NCI-H2081 (cell line): ENCODE measurements at places on chromosomes 7 and 10.

DNA sequence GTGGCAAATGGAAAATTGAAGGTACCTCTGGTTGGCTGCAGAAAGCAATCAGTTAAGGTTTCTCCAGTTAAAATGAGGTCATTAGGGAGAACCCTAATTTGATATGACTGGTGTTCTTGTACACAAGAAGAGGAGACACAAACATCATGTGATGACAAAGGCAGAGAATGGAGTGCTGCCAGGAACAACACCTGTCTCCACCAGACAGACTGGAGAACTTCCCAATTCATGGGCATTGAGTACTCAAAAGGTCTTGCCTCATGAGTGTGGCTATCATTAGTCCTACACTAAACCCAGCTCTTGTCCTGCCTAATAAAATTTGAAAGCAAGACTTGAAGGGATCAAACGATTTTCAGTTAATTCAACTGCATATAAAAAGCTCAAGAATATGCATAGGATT lies 152.6 kb downstream of the PTPN20 start:
- DNase-seq: no peak

DNA sequence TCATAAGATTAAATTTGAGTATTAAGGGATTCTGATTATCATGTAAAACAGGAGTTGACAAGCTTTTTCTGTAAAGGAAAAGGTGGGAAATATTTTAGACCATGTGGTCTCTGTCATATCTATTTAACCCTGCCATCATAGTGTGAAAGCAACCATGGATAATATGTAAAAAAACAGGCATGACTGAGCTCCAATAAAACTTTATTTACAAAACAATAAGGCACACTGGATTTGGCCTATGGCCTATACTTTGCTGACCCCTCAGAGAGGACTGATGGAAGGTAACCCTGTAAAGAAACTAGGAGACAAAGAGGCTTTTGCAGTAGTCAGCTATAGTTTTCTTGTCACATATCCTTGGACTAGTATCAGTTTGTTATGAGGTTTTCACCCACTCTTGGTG lies 130.5 kb upstream of the CDK13 start:
- DNase-seq: no peak

- DNase-seq: peak; percentile 92
Observed at GRCh38 chr7:143882604-143883078, 19.3 kb downstream of the TCAF1 start.

GRCh38 chr7:6648066-6648814 lies 11.1 kb downstream of the ZNF316 start:
- DNase-seq: no peak

GRCh38 chr10:78401624-78402367 lies 368.1 kb downstream of the RPS24 start:
- DNase-seq: no peak

DNA sequence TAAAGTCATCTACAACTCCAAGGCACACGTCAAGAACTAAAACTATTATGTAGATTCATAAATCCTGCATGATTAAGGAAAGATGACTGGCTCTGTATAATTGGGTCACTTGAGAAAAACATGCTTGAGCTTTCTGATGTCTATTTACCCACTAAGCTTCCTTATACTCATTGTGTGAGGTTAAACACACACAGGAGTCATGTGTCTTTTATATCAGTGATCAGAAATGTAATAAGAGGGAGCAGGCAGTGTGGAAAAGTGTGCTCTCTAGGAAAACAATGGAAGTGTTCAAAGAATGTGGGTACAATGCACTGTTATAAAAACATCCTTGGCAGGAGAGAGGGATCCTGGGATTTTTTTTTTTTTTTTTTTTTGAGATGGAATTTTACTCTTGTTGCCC lies 108.6 kb upstream of the ARID5B start:
- no peak for DNase-seq

- no peak for DNase-seq
Observed at GRCh38 chr10:14779001-14779651, 4.4 kb upstream of the FAM107B start.

DNA sequence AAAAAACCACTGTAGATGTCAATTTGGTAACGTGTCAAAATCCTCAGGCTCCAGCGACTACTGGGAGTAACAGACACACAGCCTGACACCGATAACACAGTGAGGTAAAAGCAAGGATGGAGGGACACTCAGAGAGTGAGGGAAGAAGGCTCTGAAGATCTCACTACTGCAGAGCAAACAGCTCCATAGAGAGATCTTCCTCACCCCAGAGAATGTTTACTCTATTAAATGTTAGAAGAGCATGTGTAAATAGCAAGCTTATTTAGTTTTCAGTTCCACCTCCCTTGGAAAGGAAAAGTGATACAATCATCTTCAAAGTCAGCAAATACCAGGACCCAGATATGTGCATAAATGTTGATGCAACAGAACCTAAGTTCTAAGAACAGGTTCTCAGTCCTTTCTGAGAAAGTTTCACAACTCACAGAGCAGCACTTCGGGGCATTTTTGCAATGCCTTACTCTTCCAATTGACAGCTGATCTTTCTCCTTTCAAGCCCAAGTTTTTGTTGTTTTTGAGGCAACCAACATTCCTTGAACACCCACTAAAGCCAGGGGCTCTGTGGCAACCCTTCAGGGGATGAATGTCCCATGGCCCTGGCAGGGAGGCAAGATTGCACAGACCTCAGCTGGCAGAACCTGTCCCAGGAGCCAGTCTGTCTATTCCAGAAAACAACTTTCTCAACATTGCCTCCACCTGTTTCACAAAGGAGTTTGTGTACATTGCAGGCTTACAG lies 177.4 kb downstream of the SFMBT2 start:
- DNase-seq: no peak

GRCh38 chr7:135856356-135857144 lies 107.9 kb upstream of the FAM180A start:
- DNase-seq: no peak

DNA sequence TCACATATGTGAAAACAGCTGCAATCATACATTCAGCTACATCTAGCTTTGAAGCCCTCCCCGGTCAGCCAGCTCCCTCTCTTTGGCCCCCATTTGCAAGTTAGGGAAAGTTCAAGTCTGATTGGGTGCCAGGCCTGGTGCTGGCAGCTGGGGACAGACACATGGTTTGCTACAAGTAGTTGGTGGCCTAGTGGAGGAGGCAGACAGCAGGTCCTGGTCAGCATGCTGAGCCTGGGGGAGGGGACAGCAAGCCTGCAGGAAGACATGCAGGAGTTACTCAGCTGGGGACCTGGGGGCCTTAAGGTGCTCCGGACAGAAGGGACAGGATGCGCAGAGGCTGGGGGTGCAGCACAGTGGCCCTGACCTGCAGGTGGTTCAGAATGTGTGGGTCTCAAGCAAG lies 956.9 kb upstream of the ZNF722 start:
- DNase-seq: no peak

GRCh38 chr7:157238087-157238486 lies 98.7 kb upstream of the DNAJB6 start:
- no peak for DNase-seq

DNA sequence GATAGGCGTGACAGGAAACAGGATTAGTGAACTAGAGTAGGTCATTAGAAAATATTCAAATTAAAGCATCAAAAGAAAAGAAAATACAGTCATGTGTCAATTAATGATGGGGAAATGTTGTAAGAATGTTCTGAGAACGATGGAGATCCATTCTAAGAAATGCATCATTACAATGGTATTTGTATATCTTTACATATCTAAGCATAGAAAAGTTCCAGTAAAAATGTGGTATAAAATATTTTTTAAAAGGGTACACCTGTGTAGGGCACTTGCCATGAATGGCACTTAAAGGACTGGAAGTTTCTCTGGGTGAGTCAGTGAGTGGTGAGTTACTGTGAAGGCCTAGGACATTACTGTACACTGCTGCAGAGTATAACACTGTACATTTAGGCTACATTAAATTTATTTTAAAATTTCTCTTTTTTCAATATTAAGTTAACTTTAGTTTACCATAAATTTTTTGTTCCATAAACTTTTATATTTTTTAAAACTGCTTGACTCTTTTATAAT lies 282.5 kb downstream of the BMPER start:
- no peak for DNase-seq

DNA sequence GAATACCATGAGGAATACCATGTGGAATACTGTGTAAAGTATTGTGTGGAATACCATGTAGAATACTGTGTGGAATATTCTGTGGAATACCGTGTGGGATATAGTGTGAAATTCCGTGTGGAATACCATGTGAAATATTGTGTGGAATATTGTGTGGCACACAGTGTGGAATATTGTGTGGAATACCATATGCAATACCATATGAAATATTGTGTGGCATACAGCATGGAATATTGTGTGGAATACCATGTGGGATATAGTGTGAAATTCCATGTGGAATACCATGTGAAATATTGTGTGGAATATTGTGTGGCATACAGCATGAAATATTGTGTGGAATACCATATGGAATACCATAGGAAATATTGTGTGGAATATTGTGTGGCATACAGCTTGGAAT lies 135.1 kb upstream of the CHST15 start:
- DNase-seq: no peak

DNA sequence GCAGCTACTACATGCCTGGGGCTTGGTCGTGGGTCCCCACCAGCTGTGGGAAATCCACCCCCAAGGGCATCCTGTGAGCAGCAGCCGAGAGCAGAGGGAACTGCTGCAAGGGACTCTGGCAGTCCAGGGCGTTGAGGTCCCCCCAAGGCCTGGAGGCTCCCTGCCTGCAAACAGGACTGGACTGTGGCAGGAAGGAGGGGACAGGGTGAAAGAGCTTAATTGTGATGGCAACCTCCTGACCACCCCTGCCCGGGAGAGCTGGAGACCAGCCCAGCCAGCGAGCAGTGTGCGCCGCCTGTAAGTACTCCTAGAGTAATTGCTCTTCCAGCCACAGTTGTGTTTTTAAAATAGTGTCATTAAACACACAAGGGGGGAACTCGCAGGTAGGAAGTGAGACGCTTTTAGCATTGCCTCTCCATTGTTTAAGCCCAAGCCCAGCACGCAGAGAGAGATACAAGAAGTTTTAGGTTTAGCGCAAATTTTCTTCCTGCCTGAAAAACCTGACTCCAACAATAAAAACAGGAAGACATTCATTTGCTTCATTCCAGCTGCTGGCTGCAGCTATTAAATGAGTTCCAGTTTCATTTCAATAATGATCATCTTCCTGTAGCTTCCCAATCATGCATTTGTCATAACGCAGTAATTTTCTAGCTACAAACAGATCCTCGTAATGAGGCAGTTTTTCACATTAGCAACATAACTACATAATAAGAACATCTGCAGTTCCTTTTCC lies 111.1 kb downstream of the EBF3 start:
- no peak for DNase-seq

DNA sequence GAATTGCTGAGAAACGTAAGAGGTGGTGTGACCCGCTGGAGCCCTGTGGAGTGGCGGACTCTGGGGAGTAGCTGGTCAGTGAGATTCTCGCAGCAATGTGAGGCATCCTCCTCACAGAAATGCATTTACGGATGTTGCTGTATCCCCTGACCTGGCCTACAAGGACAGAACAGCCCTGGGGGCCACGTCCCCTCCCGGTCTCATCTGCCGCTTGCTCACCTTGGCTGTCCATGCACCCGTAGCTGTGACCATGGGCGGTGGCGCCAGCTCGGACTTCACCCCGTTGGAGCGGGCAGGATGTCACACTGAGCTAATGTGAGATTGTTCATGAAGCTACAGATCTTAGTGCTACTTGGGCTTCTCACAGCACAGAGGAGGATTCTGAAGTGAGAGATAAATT lies 193.8 kb downstream of the EBF3 start:
- DNase-seq: no peak

DNA sequence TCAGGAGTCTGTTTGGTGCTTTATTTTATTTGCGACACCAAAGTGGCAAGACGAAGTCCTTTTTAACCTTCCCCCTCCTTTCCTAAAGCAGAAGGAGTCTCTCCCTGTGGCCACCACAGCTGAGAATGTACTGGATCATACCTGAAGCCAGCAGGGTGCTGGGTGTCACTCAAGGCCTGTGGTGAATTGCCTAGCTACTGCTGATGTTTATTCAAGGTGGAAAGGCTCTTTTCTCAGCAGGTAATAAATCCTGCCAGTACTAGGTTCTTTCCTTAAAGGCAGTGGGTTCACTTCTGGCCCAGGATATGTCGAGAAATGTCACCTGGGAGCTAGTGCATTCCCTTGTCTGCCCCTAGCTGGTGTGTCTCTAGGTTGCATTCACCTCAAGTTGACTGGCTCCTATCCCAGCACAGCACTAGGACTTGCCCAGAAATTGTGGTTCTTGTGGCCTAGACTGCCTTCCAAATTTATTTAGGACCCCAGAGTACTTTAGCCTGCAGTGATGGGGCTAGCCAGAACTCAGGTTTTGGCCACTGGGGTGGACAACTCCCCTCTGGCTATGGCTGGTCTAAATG lies 60.8 kb upstream of the FAM3C start:
- DNase-seq: no peak

DNA sequence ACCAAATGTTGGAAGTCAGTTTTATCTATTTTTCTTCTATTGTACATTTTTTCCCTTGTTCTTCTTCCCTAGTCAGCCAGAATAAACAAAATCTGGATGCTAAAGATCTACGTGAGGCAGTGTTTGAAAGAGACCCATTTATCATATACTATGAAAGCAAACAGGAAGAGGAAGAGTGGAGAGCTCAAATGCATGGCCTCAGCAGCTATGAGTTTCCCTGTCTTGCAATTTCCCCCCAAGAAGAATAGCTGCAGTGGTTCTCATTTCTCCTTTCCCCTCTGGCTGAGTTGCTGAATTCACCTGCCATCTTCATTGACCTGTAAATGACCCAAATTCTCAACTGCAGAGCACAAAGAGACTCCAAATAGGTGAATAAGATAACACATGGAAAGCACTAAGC lies 347.1 kb upstream of the NRP1 start:
- no peak for DNase-seq

- DNase-seq: no peak
Observed at GRCh38 chr10:90591629-90592028, 266.2 kb downstream of the HTR7 start.

DNA sequence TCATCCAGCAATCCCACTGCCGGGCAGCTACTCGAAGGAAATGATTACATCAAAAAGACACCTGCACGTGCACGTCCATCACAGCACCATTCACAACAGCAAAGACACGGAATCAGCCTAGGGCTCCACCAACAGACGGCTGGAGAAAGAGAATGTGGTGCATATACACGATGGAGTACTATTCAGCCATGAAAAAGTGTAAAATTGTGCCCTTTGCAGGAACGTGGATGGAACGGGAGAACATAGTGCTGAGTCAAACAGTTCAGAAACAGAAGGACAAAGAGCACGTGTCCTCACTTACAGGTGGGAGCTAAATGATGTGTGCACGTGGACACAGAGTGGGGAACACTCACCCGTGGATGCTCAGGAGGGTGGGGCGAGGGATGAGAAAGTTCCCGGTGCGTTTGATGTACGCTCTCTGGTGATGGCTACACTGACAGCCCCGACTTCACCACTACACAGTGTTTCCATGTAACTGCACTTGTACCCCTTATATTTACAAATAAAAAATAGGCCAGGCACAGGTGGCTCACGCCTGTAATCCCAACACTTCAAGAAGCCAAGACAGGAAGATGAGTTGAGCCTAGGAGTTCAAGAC lies 92.0 kb downstream of the PDGFA start:
- DNase-seq: no peak

DNA sequence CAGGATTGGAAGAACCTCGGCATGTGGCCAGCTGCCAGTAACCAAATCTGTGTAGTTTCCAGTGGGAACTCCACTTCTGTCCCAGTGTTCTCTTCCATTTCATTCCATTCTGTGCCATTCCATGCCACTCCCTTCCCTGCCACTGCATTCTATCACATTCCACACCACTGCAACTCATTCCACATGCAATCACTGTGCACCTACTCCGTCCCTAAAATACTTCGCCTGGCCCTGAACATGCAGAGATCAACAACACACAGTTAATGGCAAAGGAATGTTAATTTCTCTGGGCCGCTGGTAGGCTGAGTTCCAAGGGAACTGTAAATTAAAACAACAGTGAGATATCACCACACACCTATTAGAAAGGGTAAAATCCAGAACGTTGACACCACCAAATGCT lies 64.8 kb downstream of the AKR1B1 start:
- DNase-seq: no peak
